ENCODE measurements at places on chromosomes 2 and 18. TPM values are rescaled to one million over a fixed set of nuclear protein-coding genes. Genes with fewer than 3 reads are reported as not detected.

GRCh38 chr2:200130762-200131166 is 175.4 kb downstream of the MAIP1 start:
- DNase-seq = no peak

DNA sequence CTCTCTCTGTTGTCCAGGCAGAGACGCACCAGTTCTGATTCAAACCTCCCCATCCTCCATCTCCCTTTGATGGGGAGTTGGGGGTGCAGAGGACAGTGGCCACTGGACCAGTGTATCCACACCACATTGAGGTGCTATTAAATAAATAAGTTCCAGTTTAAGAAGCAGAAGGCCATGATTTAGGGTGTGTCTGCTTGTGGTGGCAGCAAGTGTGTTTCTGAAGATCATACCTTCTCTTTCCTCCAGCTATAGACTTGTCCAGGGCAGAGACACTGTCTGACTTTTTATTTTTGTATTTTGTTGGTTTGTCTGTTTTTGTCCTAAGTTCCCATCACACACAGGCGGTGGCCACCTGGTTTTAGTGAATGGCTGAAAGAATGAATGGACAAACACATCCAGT is 16.5 kb upstream of the INO80C start:
- DNase-seq = no peak

GRCh38 chr18:4360221-4360715 is 94.8 kb downstream of the DLGAP1 start:
- no peak for DNase-seq

GRCh38 chr2:112665113-112665780 is 19.5 kb downstream of the SLC20A1 start:
- no peak for DNase-seq

GRCh38 chr2:16881122-16881521 is 215.5 kb upstream of the CYRIA start:
- no peak for DNase-seq

DNA sequence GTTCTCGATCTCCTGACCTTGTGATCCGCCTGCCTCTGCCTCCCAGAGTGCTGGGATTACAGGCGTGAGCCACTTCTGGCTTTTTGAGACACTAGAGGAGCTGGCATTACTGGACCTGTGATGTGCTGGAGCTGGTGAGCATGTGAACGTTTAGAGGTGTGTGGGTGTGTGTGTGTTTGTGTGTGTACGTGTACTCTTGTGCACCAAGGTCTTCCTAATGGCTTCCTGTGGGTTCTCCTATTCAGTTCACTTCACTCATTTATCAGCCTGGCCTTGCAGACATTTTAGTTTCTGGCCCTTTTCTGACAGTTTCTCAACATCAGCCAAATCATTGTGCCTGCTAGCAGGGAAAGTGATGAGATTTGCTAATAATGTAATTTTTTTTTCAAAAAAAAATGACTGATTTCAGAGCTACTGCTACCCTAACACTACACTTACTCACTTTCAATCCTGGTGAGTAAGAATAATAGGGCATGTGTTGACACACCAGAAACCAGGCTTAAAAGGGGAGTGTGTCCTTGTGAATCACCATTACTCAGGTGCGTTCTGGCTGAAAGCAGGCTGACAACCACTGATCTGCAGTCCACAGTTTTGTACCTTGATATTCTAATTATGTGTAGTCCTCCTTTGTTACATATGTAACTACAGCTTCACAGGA is 41.0 kb upstream of the ACTR3 start:
- DNase-seq = no peak

- DNase-seq = no peak
Measured at GRCh38 chr2:47008381-47009252, 93.0 kb upstream of the MCFD2 start.

- no peak for DNase-seq
Measured at GRCh38 chr2:1766851-1767811, 22.8 kb upstream of the PXDN start.

DNA sequence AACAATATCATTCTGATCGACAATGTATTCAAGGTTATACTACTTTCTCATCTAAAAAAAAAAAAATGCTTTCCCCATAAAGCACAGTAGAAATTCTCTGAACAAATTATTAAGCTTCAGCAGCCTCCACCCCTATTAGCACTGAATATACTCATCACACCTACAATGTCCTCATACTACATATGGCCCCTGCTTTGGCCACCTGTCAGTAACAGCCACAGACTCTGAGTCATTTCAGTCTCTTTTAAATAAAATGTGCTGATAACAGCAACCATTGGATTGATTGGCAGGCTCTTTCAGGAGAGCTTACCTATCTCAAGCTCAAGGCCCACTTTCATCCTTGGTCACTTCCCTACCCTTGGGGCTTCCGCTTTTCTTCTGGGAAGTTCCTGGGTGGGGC is 236.7 kb downstream of the TMX3 start:
- DNase-seq = no peak

DNA sequence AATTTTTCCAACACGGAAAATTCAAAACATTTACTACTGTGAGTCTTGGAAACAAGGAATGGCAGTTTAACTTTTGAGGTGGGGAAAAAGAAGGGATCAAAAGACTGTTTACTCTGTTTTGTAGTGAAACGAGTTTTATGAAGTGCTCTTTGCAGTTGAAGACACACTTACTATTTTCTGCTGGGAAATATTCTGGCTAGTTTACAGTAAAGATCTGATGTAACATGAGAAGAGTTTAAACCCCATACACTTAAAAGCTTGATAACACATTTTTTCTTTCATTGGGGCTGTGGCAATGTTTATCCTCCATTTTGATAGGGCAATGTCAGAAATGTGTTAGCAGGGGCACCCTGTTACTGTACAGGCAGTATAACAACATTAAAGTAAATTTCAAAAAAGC is 124.9 kb upstream of the SMAD7 start:
- no peak for DNase-seq

The TCF23 gene
- 0.50 TPM for total RNA-seq

The INHBB gene
- total RNA-seq = 0.67 TPM

The PARD3B gene
- 24.6 TPM for total RNA-seq

The ABCG8 gene
- total RNA-seq = not detected

The HOXD11 gene
- total RNA-seq = not detected

The NGEF gene
- 0.71 TPM for total RNA-seq

The ARHGAP25 gene
- total RNA-seq = 43.5 TPM

Measured in left lung (tissue), 14 donors.